Activated gamma-delta T cell treated with Interleukin-2 at 50 U/mL for 16 hours (primary cell): ENCODE measurements at places on chromosomes 16 and 17.

DNA sequence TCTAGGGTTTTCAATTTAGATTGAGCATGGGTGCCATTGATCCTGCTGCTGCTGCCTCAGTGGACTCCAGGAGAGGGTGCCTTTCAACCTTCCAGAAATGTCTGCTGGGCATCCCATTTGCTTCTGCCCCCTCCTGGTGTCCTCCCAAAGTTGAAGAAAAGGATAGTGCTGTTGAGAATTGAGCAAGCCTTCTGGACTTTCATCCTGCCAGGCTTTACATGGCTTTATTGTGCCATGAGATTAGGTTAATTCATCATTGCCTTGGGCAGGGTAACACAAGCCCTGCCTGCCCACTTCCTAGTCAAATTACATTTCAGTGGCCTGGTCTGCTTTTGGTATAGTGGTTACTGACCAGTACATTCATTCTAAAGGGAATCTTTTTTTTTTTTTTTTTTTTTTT lies 17.9 kb upstream of the TANGO6 start:
- DNase-seq, result no peak

DNA sequence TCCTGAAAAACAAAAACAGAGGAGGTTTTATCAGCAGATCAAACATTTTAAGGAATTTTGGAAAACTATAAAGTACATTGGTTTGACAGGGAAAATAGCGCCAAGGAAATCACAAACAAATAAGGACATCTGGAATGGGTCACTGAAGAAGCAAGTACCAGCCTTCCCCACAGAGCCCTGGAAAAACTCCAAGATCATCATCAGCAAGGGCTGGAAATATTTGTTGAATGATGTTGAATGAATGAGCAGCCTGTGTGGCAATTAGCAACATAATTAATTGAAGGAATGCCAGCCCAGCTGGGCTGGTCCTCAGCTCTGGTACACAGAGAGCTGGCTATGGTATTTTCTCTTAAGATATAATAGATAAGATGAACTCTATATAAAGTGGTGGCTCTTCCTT lies 290.4 kb downstream of the HS3ST3A1 start:
- DNase-seq, result no peak

GRCh38 chr16:11295672-11296071 lies 14.5 kb upstream of the PRM1 start:
- DNase-seq, result no peak

DNA sequence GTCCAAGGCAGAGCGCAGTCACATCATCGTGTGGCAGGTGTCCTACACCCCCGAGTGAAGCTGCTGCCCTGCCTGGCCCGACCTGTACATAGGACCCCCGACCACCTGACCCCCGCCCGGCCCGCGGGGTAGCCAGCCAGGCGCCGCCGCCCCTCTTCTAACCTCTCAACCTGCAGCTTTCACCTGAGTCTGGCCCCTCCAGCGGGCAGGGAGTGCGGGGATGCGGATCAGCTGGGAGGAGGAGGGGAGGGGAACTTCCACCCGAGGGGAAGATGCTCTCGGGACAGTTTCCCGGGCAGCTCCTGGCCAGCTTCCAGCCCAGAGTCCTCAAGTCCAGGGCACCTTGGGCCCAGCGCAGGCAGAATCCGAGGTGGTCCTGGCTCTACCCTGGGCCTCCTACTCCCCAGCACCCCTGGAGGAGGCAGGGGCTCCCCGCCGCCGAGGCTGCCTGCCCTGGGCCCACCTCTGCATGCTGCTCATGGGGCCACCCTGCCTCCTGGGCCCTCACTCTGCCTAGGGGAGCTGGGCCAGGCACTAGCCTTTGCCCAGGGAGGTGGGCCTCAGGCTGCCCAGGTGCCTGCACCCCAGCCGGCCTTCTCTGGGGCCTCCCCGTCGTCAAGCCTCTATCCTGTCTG lies 2.5 kb downstream of the NME3 start:
- no peak for DNase-seq

GRCh38 chr17:72634621-72635020 lies 457.9 kb downstream of the SLC39A11 start:
- DNase-seq, result no peak

DNA sequence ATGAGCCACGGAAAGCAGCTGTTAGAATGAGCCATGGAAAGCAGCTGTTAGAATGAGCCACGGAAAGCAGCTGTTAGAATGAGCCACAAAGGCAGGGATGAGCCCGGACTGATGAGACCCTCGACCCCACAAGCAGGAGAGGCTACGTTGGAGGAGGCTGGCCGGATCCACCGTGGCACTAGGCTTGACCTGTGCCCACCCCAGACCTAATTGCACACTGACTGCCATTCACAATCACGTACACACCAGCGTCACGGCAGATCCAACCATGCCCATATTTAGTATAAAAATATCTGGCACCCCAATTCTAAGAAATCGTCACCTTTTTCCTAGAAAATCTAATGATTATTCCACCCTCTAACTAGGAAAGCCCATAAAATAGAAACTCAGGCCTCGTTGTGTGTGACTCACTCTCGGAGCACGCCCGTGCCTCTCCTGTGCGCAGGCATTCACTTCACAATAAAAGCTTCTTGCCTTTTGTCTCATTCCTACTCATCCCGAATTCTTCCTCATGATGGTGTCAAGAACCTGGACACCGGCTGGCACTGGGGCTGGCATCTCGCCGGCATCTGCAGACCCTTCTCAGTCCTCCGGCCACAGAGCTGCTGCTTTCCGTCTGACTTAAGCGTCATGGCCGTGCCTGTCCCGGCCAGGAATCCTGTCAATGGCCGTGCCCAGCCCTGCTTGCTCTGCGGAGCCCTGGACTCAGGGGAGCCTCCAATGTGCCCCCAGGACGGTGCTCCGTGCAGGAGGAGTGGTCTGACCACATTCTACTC lies 5.5 kb upstream of the SECTM1 start:
- no peak for DNase-seq

DNA sequence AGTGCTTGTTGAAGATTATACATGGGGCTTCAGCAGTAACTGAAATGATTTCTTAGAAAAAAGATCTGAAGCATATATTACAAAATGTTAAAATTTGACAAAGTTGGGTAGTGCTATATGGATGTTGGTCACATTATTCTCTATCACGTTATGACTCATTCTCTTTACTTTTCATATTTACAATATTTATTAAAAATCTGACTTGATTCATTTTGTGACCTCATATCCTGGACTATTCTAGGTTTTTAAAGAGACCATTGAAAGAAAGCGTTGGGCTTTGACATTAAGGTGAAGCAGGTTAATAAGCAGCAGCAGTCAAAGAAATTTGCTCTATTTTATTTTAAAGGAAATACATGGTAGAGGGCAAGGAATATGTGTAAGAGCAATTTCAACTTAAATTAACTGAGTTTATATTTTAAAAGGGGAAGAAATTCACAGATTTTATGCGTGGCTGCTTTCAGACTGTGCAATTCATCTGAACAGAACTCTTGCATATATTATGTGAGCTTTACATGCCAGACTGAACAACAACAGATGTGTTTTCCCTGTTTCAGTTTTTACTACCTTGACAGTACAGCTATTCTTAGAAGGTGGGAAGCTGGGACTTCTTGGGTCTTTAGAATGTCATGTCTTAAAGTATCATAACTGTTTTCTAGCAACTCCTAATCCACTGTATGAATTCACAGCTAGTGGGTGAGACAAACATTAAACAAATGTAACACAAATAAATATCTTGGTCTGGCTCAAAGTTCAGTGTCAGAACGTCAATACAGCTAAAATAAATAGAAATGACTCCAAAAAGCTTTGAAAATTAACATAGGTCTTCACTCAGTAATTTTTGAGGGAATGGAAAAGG lies 10.4 kb upstream of the FAM20A start:
- no peak for DNase-seq

DNA sequence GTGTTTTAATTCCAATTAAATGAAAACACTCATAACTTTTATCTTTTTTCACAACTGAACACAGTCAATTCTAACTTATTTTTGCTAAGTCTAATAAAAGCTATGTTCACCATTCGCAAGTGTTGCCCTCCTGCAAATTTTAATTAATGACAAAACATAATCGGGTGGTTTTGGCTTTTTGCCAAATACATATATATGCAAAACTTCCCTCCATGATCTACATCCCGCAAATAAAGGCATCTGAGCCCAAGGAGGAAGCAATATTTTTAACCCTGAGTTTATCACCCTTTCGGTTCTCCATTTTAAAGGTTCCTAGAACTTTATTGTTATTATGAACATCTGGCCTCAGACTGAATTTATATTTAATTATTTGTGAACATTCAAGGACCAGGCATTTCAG lies 507.9 kb downstream of the CDH13 start:
- DNase-seq, result no peak

DNA sequence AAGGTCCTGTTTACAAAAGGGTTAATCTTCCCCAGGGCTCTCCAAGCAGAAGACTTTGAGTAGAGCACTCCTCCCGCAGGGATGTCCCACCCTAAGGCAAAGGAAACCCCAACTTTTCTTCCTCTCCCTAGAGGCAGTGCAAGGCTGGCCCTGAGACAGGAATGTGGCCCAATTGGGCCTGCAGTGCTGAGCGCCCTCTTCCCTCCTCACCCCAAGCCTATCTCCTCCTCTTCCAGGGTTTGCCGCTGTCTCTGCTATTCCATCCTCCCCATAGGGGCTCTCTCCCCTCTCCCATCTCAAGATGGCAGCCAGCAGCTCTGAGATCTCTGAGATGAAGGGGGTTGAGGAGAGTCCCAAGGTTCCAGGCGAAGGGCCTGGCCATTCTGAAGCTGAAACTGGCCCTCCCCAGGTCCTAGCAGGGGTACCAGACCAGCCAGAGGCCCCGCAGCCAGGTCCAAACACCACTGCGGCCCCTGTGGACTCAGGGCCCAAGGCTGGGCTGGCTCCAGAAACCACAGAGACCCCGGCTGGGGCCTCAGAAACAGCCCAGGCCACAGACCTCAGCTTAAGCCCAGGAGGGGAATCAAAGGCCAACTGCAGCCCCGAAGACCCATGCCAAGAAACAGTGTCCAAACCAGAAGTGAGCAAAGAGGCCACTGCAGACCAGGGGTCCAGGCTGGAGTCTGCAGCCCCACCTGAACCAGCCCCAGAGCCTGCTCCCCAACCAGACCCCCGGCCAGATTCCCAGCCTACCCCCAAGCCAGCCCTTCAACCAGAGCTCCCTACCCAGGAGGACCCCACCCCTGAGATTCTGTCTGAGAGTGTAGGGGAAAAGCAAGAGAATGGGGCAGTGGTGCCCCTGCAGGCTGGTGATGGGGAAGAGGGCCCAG lies 1.0 kb downstream of the PRRT2 start:
- DNase-seq, result no peak

DNA sequence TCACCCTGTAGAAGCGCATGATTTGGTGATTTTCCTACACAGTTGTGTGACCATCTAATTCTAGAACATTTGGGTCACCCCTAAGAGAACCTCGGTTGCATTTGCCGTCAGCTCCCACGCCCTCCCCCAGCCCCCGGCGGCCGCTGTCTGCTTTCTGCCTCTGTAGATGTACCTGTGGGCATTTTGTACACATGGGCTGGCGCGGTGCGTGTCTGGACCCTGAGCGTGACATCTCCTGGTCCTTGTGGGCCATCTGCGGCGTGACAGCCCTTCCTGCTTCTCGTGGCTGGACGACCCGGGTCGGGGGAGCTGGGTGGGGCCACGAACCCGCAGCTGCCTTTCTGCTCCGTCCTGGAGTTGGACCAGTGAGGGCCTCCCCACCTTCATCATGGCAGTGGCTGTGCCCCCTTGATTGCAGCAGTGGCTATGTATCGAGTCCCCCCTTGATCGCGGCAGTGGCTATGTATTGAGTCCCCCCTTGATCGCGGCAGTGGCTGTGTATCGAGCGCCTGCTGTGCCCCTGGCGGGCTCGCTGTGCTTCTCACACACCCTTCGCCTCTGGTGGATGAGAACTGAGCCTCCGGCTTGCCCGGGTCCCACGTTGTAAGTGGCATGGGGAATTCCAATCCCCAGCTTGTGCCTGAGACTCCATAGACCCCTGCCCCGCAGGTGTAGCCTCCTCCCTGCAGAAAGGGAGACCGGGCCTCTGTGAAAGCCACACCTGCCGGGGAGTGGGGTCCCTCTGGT lies 24.1 kb downstream of the GSE1 start:
- no peak for DNase-seq

- DNase-seq, result no peak
Measured at GRCh38 chr16:87854907-87855683, 14.2 kb downstream of the SLC7A5 start.

DNA sequence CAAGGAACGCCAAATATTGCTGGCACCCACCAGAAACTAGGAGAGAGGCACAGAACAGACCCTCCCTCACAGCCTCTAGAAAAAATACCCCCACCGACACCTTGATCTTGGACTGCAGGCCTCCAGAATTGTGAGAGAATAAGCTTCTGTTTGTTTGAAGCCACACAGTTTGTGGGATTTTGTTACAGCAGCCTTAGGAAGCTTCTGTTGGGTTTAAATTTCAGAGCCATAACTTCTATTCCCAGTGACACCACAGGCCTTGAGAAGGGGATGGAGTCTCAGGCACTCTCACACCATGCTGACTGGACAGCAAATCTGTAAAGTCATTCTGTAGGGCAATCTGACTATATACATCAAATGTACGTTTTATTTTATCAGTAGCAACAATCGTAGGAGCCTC lies 38.6 kb downstream of the RNF112 start:
- DNase-seq, result no peak

- peak; percentile 20 for DNase-seq
Measured at GRCh38 chr16:53094013-53094630, 39.3 kb downstream of the CHD9 start.

GRCh38 chr17:48502901-48503300 lies 27.9 kb downstream of the HOXB1 start:
- no peak for DNase-seq

- no peak for DNase-seq
Measured at GRCh38 chr17:10648956-10649355, 8.2 kb downstream of the MYH3 start.

DNA sequence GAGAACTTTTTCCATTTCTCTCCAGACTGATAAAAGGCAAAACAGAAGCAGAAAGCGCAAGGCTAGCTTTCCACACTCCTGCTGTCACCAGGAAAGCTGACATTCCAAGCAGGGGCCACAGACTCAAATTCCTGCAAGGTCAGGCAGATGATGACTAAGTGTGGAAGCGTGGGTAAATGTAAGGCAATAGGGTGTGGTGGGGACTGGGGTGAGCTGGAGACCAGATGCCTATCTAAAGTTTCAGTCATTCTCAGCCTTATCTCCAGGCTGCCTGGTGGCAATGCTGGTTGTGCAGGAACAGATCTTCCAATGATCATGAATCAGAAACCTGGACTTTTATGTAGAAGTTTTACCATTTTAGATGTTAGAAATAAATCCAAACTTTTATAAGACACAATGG lies 224.1 kb downstream of the GSG1L start:
- DNase-seq, result no peak
